NCI-H2081 (cell line): ENCODE measurements at places on chromosomes 3 and 15.

DNA sequence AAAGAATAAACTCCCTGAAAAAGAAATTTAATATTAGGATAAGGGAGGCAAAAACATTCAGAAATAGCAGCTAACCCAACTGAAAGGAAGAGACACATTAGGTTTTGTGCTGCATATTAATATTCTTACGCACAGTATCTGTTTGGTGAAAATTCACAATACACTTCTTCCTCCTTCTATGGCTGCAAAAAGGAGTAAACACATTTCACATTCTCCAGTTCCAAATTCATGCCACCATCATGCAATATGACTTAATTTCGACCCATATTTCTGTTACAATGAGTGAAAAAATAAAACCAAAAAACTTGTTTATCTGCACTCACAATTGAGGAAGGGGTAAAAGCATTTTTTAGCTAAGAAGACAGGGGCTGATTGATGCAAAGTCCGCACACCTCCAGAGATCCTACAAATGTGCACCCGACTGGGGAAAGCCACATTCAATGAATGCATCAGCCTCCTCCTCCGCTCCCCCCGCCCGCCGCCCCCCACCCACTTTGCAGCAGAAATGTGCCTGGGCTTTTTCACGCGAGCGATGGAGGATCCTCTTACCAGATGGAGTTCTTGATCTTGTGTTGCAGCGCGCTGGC is 1.0 kb downstream of the RFX7 start:
- peak; percentile 28 for DNase-seq

GRCh38 chr3:140706360-140706759 is 28.5 kb downstream of the TRIM42 start:
- no peak for DNase-seq

DNA sequence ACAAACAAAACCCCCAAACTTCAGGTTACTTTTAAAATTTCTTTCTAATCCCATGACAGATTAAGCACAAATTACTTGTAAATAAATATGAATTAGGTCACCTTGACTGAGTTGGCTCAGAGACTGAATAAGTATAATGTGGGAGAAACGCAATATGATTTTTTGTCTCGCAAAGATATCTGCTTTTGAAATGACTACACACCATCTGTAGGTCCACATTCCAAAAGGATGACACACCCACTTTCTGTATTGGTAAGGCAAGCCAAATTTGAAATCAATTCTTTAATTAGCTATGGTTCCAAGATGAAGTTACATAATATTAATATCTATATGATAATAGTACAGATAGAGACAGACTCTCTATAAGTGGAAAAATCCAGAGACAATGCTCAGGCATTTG is 66.9 kb upstream of the CSPG5 start:
- no peak for DNase-seq

DNA sequence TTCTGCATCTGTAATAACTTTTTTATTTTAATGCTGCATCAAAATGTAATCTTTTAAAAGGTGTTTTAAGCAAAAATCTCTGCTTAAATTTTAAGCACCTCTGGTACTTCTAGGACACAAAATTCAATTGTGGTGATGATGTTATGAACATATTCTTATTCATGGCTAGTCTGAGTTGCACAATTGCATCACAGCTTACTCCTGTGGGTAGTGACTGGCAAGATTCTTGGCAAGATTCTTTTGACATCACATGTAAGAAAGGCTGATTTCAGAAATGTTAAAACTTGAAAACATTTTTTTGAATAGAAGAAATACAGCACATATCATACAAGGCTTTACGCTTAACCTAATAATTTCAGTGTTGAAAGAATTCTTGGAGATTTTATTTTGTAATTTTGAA is 35.7 kb downstream of the IQCH start:
- no peak for DNase-seq

DNA sequence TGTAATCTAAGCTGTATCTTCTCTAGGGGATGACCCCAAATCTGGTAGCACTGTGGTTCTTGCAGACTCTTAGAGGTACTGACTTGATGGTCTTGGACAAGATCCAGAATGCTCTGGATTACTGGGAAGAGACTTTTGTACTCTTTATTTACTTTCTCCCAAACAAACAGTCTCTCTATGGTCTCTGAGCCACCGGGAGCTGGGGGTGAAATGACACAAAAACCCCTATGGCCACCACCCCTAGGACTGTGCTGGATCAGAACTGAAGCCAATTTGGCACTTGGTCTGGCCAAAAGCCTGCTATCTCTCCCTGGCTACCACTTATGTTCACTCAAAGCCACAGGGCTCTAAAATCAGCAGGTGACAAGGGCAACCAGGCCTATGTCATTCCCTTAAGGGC is 50.2 kb upstream of the SI start:
- no peak for DNase-seq

DNA sequence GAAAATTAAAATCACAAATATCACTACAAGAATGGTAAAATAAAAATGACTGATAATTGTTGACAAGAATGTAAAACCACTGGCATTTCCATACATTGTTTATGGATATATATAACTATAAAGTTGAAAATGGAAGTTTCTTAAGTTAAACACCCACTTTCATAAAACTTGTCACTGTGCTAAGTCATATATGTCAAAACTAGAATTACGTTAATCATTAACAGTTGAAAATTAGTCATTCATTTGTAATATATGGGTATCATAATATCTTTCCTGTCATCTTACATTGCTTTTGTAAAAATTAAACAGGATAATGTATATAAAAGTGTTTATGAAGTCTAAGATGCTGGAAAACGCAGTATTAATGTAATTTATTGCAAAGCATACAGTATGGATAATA is 1398.6 kb upstream of the ALCAM start:
- DNase-seq, result no peak

DNA sequence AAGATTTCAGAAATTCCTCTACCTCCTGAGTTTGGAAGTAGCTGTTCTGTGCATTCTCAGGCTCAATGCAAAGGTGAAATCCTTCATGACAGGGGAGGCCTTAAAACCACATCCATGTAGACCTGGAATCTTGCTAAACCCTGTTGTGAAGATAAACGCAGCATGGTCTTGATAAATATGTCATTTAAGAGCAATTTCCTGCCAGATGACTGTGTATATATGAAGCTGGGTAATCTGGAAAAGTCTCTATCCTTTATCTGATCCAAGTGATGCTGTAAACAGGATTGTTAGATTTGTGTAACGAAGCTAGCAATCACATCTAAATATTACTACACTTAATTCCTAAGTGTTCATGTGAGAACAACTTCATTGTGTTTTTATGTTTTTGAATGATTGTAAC is 9.1 kb downstream of the MCTP2 start:
- DNase-seq, result no peak

GRCh38 chr3:109569135-109569846 is 231.9 kb upstream of the DPPA4 start:
- no peak for DNase-seq

GRCh38 chr3:18744472-18744871 is 319.3 kb upstream of the SATB1 start:
- no peak for DNase-seq

DNA sequence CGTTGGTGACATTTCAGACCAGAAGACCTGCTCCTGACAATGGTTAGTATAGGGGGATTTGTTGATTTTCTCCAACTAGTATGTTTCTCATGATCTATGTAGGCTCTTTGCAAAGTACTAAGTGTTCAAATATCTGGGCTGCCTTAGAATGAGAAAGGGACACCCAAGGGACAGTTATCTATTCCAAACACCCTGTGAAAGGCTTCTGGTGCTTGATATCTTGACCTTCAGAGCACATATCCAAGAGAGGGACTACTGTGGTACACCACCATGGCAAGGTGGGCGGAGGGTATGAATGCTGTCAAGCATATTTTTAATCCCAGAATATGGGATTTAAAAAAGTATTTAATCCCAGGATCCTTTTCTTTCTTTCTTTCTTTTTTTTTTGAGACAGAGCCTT is 1.1 kb downstream of the FANCD2OS start:
- DNase-seq, result no peak

GRCh38 chr3:82556113-82556512 is 794.7 kb upstream of the GBE1 start:
- peak; percentile 0 for DNase-seq

GRCh38 chr3:45182915-45183871 is 37.0 kb upstream of the CDCP1 start:
- DNase-seq, result no peak

DNA sequence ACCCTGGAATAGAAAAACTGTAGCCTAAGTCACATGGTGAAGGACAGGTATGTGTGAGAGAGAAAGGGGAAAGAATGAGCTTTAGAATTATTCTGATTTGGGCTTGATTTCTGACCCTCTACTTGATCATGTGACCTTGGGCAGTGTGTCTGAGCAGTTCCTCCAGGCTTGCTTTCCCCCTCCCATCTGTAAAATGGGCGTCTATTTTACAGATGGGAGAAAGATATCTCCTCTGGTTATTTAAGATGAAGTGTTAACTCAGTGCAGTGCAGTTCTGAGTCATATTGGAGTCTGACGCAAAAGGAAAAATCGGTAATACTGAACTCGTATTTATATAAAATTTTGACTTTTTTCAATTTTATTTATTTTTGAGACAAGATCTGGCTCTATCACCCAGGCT is 38.1 kb upstream of the LMOD3 start:
- DNase-seq, result no peak
